Stimulated activated naive B cell treated with anti-CD40 and anti-IgM and Interleukin-4, amounts not matched to agents 10 μg/mL and 1 μg/mL and 100 μg/mL, for 72 hours (primary cell): ENCODE measurements at places on chromosomes 1 and 21.

GRCh38 chr1:36304970-36305914 is 926 bp upstream of the SH3D21 start:
- no peak for DNase-seq

GRCh38 chr1:172041102-172041501 is 199.8 kb downstream of the DNM3 start:
- DNase-seq = no peak

- DNase-seq = no peak
These were observed 56.3 kb downstream of the ZP4 start for GRCh38 chr1:237834461-237834860.

GRCh38 chr1:25881266-25881665 is 5.8 kb upstream of the PAQR7 start:
- DNase-seq = no peak

GRCh38 chr1:234631721-234632125 is 21.7 kb upstream of the IRF2BP2 start:
- DNase-seq = no peak

DNA sequence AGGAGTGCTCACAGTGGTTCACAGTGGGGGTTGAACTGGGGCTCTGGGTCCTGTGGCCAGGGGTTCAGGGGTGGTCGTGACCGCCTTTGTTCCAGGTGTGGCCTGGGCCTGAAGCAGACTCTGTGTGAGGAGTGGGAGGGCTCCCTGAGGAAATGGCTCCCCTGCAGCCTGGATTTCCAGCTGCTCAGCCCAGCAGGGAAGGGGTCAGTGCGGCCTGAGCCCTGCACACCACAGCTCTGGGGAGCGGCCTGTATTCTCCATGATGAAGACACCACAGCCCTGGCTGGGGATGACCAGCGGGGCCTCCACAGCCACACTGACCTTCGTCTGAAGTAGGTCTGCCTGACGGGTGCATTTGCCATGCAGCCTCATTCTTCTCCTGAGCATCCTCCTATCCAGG is 16.7 kb downstream of the PYCR2 start:
- no peak for DNase-seq
